ENCODE measurements at places on chromosomes 4 and X.

GRCh38 chr4:173056710-173057109, 111.9 kb upstream of the GALNT7 start:
- DNase-seq: no peak

- DNase-seq: peak; percentile 65
Observed at GRCh38 chr4:129545599-129546278, 449.8 kb downstream of the C4orf33 start.

DNA sequence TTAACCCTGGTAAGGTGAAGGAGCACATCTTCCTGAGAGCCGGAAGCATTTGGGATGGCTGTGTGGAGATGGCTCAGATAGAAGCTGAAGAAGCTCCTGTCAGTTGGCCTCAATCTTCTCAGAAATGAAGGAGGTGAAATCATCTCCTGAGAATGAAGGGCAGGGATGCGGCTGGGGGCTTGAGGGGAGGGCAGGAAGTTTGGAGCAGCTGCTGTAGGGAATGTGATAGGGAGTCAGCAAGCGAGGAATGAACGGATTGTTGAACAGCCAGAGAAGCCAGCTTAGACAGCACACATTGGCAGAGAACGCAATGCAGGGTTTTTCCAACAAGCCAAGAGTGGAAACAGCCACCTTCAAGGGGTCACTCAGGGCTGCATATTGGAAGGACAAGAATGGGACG, 10.0 kb downstream of the KCNE5 start:
- peak; percentile 31 for DNase-seq

- no peak for DNase-seq
Observed at GRCh38 chr4:84803720-84804119, 162.8 kb downstream of the WDFY3 start.

DNA sequence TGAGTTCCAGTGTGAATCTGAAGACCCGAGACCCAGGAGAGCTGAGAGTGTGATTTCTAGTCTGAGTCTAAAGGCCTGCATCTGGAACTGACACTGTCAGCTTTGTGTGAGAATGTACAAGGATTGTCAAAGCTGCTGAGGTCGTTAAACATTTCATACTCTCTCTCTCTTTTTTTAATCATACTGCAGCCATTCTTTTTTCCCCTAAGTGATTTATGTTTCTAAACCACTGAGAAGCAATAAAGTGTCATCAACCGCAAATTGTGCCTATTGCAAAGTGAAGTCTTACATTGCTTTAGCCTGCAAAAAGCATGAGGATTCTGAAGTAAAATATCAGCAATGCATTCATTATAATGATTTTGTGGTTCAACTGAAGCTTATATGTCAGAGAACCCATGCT, 106.0 kb downstream of the ASMT start:
- DNase-seq: no peak

GRCh38 chr4:67234296-67234695, 311.0 kb downstream of the CENPC start:
- no peak for DNase-seq

DNA sequence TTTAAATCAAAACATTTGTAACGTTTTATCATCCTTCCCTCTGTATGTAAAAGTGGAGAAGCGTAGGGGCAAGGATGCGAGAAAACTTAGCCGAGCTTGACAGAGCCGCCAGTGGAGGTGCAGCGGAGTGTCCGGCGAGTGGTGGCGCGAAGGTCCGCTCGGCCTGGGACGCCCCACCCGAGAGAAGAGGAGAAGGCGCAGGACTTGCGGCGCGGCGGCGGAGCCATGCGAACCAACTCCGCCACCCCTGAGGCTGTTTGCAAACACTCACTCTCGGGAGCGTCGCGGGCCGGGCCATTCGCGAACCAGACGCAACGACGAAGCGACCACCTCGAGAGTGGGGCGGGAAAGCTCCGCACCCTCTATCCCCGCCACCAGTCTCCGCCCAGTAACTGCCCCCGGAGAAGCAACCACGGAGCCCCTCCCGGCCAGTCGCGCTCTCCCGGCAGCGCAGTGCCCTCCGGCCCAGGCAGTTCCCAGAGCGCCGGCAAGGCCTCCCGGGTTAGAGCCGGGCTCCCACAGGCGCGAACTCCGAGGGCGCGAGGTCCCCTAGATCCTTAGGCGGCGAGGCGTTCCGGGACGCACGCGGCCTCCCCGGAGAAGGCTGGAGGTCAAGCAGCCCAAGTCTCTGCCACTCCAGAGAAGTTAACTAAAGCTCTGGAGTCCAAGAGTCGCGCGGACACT, 2.3 kb upstream of the MAB21L2 start:
- DNase-seq: peak; percentile 60

DNA sequence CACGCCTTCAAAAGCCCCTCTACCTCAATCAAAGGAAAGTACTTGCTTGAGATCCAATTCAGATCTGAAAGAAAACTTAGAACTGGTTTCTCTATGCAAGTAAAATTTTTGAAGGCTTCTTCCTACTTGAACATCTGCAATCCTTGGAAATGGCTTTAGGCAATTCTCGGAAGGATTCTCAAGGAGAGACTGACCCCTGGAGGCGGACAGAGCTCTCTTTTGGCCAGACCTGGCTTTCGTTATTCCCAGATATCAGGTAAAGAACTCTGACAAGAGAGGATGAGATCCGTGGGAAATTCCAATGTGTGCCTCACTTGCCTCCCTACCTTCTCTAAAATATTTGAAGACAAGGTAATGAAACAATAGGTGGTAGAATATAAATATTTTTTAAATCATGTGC, 670.3 kb upstream of the FAM241A start:
- DNase-seq: peak; percentile 54

GRCh38 chr4:475962-476361, 23.0 kb downstream of the ZNF721 start:
- no peak for DNase-seq

DNA sequence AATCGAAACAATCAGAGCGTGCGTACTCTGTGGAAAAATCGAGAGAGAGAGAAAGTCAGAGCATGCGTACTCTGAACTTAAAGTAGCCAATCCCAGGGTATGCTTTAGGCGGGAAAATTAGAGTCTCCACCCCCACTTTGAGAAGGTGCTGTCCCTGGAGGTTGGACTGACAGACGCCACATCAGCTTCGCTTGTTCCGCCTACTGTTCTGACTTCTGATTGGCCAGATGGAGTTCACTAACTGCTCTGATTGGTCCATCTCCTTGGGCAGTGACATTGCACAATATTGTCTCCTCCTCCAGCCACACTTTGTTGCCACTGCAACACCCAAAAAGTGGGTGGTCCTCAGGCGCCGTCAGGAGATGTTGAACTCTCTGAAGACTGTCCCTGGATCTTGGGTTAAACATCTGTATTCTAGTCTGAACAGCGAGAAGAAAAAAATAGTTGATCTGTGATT, at the start of gene SSX5:
TSS of gene SSX5 (minus strand) at position 51 of the 457 bp plus-strand sequence. CDS start 1,437 bp downstream, outside the sequence.
- DNase-seq: no peak

- peak; percentile 69 for DNase-seq
Observed at GRCh38 chr4:45063696-45064095, 337.3 kb upstream of the GNPDA2 start.

- no peak for DNase-seq
Observed at GRCh38 chr4:86741846-86742245, 107.3 kb downstream of the SLC10A6 start.

GRCh38 chrX:31061091-31061490, 10.8 kb downstream of the FTHL17 start:
- DNase-seq: no peak

GRCh38 chr4:99394896-99395295, 40.2 kb downstream of the ADH7 start:
- no peak for DNase-seq

- DNase-seq: peak; percentile 82
Observed at GRCh38 chr4:4792466-4792865, 67.0 kb upstream of the MSX1 start.

DNA sequence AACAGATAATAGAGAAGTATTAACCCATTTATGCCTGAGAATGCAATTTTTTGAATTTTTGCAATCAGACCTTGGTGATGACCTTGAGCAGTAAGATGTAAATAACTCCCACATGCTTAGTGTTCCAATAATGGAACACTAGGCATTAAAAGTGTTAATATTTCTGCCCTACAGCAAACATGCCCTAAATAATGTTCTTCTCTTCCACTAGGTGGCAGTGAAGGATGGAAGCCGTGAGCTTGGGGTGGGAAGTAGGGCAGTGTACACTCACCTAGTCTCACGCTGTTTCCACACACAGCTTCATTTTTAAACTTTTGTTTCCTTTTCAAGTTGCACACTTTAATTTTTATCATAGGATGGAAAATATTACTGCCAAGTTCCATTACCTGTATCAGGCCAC, 613.1 kb upstream of the HS3ST1 start:
- DNase-seq: peak; percentile 1

DNA sequence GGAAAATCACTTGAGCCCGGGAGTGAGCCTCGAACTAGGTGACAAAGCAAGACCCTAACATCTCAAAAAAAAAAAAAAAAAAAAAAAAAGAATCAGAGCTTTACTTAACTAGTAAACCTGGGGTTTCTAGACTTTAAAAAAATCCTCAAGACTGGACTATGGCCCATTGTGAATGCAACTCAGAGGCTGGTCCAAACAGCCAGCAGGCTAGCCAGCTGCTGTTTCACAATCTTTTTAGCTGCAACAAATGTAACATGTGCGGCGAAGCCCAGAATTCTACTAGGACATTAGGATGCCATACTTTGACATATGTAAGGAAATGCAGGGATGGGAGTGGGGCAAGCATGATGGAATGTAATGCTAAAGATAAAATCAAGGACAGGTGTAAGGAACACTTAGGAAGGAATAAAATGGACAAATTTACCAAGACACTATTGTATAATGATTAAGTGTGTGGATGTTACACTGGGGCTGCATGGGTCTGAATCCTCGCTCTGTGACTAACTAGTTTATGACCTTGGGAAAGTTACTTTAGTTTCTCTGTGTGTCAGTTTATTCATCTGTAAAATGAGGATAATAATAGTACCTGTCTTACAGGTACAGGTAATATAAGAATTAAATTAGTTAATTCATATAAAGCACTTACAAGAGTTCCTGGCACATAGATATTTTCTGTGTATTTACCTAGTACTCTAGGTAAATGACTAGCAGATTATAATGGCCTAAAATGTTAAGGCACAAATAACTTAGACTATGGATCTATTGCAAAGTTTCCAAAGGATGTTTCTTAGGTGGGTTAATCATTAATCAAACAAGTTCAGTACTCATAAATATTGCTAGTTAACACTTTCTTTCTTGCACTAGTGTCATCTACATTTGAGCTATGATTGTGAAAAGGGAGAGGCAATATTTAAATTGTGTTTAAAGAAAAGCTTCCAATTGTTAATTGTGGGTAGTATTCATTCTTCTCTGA, 49.5 kb downstream of the HELQ start:
- no peak for DNase-seq

GRCh38 chr4:135533053-135533452, 1331.5 kb upstream of the PABPC4L start:
- no peak for DNase-seq

- no peak for DNase-seq
Observed at GRCh38 chrX:152950786-152951185, 43.1 kb downstream of the PNMA5 start.

DNA sequence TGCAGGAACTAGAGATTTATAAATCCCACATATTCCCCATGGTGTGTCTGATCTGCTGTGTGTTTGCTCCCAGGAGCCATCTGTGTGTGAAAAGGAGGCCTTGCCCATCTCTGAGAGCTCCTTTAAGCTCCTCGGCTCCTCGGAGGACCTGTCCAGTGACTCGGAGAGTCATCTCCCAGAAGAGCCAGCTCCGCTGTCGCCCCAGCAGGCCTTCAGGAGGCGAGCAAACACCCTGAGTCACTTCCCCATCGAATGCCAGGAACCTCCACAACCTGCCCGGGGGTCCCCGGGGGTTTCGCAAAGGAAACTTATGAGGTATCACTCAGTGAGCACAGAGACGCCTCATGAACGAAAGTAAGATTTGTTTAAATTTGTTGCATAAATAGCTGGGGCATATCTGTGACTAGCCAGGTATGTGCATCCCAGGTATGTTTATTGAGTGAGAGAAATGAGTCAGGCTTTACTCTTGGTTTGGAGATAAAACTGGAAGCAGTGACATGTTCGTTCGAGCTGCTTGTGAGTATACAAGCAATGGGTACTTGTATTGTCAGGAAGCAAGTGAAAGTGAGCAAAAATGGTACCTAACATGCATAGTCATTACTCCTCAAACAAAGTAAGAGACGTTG, 89.5 kb downstream of the PTTG2 start:
- DNase-seq: no peak

- DNase-seq: peak; percentile 73
Observed at GRCh38 chrX:49282647-49283011, 13.0 kb downstream of the PPP1R3F start.

DNA sequence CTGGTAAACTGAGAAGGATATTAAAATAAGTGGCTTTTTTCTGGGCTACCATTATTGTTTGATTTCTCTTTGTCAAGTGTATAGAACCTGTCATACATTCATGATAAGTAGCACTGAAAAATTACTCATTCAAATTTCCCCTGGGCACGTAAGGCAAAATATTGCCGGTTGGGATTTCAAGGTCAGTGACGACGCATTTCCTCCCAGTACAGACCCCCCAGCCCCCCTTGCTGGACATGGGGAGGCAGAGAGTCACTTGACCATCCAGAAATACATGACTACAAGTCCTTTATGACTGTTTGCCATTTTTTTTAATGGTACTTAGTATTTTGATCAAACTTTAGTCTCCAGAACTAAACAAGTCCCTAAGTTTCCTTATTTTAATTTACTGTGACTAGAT, 6.8 kb upstream of the MND1 start:
- no peak for DNase-seq

- DNase-seq: no peak
Observed at GRCh38 chr4:181061787-181062186, 1181.4 kb upstream of the TENM3 start.

- DNase-seq: peak; percentile 29
Observed at GRCh38 chr4:148054275-148054674, 322.4 kb downstream of the ARHGAP10 start.

DNA sequence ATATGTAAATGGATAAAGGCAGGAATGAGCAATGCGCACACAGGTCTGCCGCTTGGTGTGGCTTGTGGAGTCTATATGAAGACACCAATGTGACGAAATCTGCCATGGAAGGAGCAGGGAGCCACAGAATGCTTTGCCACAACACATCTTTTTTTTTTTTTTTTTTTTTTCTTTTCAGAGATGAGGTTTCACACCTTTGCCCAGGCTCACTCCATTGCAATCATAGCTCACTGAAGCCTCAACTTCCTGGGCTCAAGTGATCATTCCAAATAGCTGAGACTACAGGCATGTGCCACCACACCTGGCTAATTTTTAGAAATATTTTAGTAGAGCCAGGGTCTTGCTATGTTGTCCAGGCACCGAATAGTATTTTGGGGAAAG, 17.4 kb upstream of the SLC34A2 start:
- DNase-seq: no peak

- peak; percentile 43 for DNase-seq
Observed at GRCh38 chr4:125388613-125389012, 73.9 kb downstream of the FAT4 start.

DNA sequence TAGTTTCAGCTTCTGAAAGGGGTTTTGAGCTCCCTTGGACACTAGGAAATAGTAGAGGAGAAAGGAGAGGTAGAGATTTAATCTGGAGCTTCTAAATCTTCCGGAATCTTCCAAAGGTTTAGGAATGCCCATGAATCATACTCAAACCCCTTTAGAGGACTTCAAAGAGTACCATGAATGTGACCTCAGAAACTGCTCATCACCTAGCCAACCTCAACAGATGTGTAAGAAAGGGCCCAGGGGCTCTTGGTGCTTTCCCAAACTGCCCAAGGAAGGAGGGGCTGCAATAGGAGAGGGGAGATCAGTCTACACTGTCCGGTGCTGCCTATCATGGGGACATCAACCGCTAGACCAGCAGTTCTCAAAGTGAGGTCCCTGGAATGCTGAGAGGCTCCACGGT, 109.1 kb downstream of the RBM47 start:
- no peak for DNase-seq

- DNase-seq: no peak
Observed at GRCh38 chr4:27239641-27240040, 379.0 kb downstream of the STIM2 start.

- DNase-seq: no peak
Observed at GRCh38 chrX:6293716-6294115, 65.0 kb upstream of the NLGN4X start.
